Lower leg skin (tissue), 4 donors: ENCODE measurements at places on chromosomes 12 and 14. TPM values are rescaled to one million over a fixed set of nuclear protein-coding genes. Genes with fewer than 3 reads are reported as not detected.
A peak's percentile ranks its signal among the peaks of the same experiment; 100 is the strongest.

GRCh38 chr12:66799551-66799950, 120.7 kb upstream of the GRIP1 start:
- DNase-seq = no peak

- DNase-seq = no peak
These were observed 474.6 kb downstream of the PRKD1 start for GRCh38 chr14:29453045-29453444.

- no peak for DNase-seq
These were observed 51.9 kb downstream of the CPSF2 start for GRCh38 chr14:92173668-92174067.

DNA sequence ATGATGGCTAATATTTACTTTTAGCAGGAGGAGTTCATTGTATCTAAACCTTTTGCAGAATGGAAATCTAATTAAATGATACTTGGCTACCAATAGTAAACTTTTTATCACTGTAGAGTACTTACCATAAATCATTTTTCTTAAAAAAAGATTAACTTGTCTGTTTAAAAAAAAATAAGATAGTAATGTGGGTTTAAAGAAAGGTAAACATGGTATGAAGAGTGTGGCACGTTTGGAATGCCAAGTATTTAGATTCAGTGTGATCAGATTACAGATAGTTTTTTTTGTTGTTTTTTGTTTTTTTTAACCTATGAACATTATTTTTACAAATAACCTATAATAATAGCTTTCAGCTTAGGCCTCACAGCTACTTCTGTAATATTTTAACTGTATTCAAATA, 25.8 kb downstream of the KTN1 start:
- no peak for DNase-seq

DNA sequence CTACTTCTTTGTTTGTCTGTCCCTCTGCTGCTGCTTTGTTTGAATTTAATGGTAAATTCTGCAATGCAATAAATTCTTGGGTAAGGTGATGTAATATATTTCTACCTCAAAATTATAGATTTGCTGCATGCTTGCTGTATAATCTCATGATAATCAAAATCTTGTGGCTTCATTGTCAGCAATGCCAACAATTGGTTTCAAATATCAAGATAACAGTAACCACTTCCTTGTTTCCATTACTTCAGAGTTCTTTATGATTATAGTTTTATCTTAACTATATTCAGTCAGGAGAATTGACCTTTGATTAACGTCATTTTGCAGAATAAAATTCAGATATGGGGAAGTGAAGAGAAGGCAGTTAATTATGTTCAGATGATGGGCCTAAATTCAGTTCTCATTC, 30.2 kb upstream of the RNU6-8 start:
- no peak for DNase-seq

RNASE8 gene
- total RNA-seq = not detected

DLGAP5 gene
- total RNA-seq = 2.4 TPM

- DNase-seq = no peak
These were observed 9.1 kb downstream of the TMED10 start for GRCh38 chr14:75167325-75167724.

DNA sequence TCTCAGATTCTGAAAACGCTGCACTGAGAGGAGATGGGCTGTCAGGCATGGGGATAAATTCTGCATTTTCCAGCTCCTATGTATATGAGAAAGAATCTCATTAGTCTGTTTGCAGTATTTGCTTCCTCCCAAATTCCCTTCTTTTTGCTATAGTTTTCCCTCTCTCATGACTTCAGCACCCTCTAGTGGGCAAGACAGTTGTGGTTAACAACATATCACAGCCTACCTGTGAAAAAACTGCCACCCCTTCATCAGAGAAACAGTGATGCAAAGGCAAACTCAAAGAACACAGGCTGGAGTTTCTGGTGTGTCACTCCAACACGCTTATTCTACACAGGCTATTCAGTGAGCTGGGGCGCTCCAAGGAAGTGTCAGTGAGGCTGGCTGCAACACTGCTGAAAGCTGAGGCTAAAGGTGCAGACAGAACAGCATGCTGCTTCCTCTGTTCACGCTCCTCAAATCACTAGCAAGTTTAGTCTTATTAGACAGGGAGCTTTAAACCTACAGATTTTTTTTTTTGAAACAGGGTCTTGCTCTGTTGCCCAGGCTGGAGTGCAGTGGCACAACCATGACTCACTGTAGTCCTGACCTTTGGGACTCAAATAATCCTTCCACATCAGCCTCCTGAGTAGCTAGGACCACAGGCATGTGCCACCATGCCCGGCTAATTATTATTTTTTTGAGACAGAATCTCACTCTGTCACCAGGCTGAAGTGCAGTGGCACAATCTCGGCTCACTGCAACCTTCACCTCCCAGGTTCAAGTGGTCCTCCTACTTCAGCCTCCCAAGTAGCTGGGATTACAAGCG, 19.3 kb downstream of the ZC2HC1C start:
- DNase-seq = peak; percentile 49

DNA sequence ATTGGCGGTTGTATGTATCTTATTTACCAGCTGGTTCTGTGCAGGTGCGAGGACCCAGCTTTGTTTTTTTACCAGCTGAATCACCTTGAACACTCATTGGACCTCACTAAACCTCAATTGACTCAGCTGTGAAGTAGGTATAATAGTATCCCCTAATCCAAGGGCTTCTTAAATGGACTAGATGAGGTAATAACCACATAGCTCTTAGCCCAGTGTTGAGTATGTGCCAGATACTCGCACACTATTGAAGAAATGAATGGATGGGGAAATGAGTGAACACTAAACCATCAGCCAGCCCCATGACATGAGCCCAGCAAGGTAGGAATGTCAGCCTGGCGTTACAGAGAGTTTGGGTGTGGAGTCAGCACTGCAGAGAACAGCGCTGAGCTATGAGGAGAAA, 79.7 kb downstream of the RIMBP2 start:
- no peak for DNase-seq

GRCh38 chr14:103058164-103059055, 1.1 kb upstream of the CDC42BPB start:
- no peak for DNase-seq

- no peak for DNase-seq
These were observed 51.5 kb downstream of the FAR2 start for GRCh38 chr12:29200586-29200985.

- DNase-seq = no peak
These were observed 169.3 kb downstream of the STXBP6 start for GRCh38 chr14:24880689-24881088.

- no peak for DNase-seq
These were observed 39.8 kb downstream of the MSRB3 start for GRCh38 chr12:65318186-65318685.
